ENCODE measurements at places on chromosomes 3 and 15. TPM values are rescaled to one million over a fixed set of nuclear protein-coding genes. Genes with fewer than 3 reads are reported as not detected.
A peak's percentile ranks its signal among the peaks of the same experiment; 100 is the strongest.

The DNASE1L3 gene
- polyA plus RNA-seq = not detected

The APBA2 gene
- 14.0 TPM for polyA plus RNA-seq

The NCEH1 gene
- polyA plus RNA-seq = 12.2 TPM

The IMPG2 gene
- polyA plus RNA-seq = 0.10 TPM

The ABI3BP gene
- polyA plus RNA-seq = 8.4 TPM

The HAPLN3 gene
- 8.3 TPM for polyA plus RNA-seq

- H3K27me3 ChIP-seq = no peaks in the 10 kb centered on the region
- H3K4me1 ChIP-seq = no peaks in the 10 kb centered on the region
- no peak overlapping the region for H3K27ac ChIP-seq
- H3K36me3 ChIP-seq = no peaks in the 10 kb centered on the region
- no peak for DNase-seq
Observed at GRCh38 chr15:34314491-34315490, 22.8 kb downstream of the SLC12A6 start.

GRCh38 chr3:127448671-127449070 is 141.9 kb downstream of the TPRA1 start:
- no peaks in the 10 kb centered on the region for H3K4me1 ChIP-seq
- no peak for DNase-seq
- H3K27me3 ChIP-seq = no peaks in the 10 kb centered on the region
- no peak overlapping the region for H3K27ac ChIP-seq
- H3K4me3 ChIP-seq = no peak overlapping the region

DNA sequence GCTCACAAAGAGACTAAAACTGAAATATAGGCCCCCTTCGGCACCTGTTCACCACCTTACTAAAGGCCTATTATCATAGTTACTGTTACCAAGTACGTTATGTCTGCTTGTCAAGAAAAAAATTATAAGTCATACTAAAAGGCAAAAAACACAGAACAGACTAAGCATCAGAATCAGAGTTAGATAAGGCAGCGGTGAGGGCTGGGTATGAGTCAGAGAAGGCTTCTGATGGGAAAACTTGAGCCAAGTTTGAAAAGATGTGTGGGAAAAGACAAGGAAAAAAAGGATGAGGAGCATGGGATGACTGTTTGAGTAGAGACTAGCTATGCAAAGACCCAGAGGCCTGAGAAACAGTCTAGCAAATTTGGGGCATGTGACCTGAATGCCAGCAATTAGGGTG is 387.2 kb upstream of the SGO1 start:
- no peaks in the 10 kb centered on the region for H3K27me3 ChIP-seq
- no peak overlapping the region for H3K4me3 ChIP-seq
- peak overlapping the region; percentile 34 for H3K27ac ChIP-seq
- H3K36me3 ChIP-seq = no peaks in the 10 kb centered on the region
- no peak for DNase-seq

GRCh38 chr15:99677540-99678134 is 55.6 kb downstream of the LYSMD4 start:
- no peak overlapping the region for H3K27ac ChIP-seq
- H3K36me3 ChIP-seq = peaks cover 43% of the 10 kb centered on the region
- H3K27me3 ChIP-seq = no peaks in the 10 kb centered on the region
- no peak for DNase-seq
- no peak overlapping the region for H3K4me3 ChIP-seq
- no peaks in the 10 kb centered on the region for H3K4me1 ChIP-seq

- H3K27ac ChIP-seq = no peak overlapping the region
- H3K36me3 ChIP-seq = peaks cover 17% of the 10 kb centered on the region
- H3K4me1 ChIP-seq = no peaks in the 10 kb centered on the region
- DNase-seq = no peak
- no peaks in the 10 kb centered on the region for H3K27me3 ChIP-seq
Observed at GRCh38 chr15:90641581-90642463, 75.3 kb upstream of the BLM start.

DNA sequence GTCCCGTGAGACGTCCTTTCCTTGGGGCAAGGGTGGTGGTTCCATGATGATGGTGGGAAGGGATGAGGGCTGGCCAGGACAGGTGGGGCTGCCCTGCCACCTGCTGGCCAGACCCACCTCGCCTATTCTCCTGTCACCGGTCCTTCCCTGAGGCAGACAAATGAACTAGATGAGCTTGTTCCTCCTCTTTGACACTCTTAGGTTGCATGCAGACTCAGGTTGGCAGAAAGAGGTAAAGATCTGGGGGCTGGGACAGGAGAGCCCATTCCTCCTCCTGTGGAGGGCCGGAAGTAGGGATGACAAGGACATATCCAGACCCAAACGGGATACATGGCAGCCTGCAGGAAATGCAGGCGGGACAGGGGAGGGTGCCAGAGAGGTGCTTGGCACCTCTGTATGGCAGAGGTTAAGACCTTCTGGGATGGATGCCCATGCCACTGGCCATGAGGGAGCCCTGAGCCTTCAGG is 38.6 kb downstream of the ACSBG1 start:
- no peak overlapping the region for H3K27ac ChIP-seq
- no peaks in the 10 kb centered on the region for H3K4me1 ChIP-seq
- H3K36me3 ChIP-seq = no peaks in the 10 kb centered on the region
- no peaks in the 10 kb centered on the region for H3K27me3 ChIP-seq
- H3K4me3 ChIP-seq = no peak overlapping the region

DNA sequence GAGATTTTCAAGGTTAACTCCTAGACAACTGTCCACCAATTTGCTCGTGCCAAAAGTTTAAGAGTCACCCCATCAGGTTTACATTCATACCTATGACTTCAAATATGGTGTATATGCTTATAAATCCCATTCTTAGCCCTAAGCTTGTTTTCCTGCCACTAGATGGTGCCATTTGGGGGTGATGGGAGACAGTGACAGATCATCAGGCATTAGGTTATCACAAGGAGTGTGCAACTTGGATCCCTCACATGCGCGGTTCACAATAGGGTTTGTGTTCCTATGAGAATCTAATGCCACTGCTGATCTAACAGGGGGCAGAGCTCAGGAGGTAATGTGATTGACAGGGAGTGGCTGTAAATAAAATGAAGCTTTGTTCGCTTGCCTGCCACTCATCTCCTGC is 182.7 kb downstream of the CNTN6 start:
- DNase-seq = no peak
- H3K27me3 ChIP-seq = no peaks in the 10 kb centered on the region
- no peaks in the 10 kb centered on the region for H3K36me3 ChIP-seq
- H3K27ac ChIP-seq = no peak overlapping the region

GRCh38 chr3:46863261-46863782 is at the start of gene MYL3:
MYL3 (minus strand) TSS chr3:46863444; CDS start chr3:46863390, 54 bp downstream.
- DNase-seq = no peak
- peaks cover 36% of the 10 kb centered on the region for H3K4me1 ChIP-seq
- H3K4me3 ChIP-seq = no peak within 1 kb of the TSS
- H3K36me3 ChIP-seq = no peaks in the 10 kb centered on the region
- H3K27ac ChIP-seq = no peak within 1 kb of the TSS

DNA sequence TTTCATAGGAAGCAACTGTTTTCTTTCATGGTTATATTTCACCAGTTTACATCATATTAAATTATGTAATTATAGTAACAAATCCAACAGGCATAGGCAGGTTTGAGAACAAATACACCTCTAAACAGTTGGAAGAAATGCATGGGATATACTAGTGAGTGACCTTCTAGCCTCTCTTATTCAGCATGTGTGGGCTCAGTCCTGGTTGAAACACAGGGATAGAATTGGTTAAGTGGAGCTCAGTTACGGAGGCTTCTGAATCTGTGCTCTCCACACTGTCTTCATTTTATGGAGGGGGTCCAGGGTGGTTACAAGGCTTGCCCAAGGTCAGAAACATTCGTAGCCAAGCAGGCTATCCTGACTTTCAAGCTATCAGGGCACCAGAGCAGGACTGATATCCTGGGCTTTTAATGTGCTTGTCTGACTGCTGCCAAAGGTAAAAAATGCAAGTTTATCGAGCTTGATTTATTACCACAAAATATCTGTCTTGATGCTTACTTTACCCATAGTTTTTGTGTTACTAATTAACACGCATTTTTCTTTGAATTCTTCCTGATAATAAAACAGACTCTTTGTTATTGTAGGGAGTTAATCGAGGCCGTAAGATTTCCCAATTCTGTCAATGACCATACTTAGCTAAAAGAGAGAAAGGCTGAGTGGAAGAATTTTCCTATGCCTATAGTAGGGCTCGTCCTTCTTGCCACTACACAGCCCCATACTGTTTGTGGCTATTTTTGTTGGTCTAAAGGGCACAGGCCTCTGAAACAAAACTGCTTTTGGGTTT is 89.6 kb downstream of the FILIP1L start:
- H3K27ac ChIP-seq = no peak overlapping the region
- H3K36me3 ChIP-seq = no peaks in the 10 kb centered on the region

DNA sequence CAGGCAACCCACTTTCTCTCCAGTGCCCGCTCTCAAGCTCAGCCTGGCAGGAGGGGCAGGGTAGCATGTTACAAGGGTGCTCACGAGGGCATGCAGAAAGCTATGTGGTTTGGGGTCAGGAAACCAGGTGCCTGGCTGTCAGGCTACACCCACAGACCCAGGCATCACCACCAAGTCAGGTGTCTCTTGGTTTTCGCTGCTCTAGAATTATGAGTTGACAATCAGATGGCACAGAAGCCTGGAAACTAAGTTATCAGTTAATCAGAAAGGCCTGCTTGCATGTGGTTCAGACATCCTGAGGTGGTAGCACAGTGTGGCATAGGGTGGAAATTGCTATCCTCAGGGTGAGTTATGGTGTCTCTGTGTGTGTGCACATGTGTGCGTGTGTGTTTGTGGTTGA is 16.2 kb upstream of the CCR9 start:
- no peak overlapping the region for H3K27ac ChIP-seq
- no peak for DNase-seq
- peaks cover 6% of the 10 kb centered on the region for H3K4me1 ChIP-seq
- H3K36me3 ChIP-seq = no peaks in the 10 kb centered on the region

DNA sequence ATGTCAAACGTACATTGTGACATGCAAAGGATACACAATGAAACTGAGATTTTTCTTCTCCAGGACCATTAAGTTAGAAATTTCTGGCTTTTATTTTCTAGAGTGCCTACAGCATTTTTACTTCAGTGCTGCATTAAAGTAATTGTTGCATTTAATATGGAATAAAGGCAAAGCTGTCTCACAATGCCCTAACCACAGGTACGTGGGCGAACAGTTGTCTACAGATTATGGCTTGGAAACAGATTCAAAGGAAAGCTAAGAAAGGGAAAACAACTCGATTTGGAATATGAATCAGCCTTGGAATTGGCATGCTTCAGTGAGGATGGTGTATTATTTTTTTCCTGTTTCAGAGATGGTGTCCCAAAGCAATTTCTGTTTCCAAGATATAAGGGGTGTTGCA is 79.1 kb upstream of the TUSC7 start:
- no peak for DNase-seq
- H3K27me3 ChIP-seq = no peaks in the 10 kb centered on the region
- H3K36me3 ChIP-seq = no peaks in the 10 kb centered on the region
- H3K4me1 ChIP-seq = no peaks in the 10 kb centered on the region
- no peak overlapping the region for H3K4me3 ChIP-seq
- no peak overlapping the region for H3K27ac ChIP-seq

GRCh38 chr3:56591262-56591661 is 34.3 kb downstream of the CCDC66 start:
- H3K4me3 ChIP-seq = no peak overlapping the region
- DNase-seq = no peak
- H3K36me3 ChIP-seq = peaks cover 26% of the 10 kb centered on the region

DNA sequence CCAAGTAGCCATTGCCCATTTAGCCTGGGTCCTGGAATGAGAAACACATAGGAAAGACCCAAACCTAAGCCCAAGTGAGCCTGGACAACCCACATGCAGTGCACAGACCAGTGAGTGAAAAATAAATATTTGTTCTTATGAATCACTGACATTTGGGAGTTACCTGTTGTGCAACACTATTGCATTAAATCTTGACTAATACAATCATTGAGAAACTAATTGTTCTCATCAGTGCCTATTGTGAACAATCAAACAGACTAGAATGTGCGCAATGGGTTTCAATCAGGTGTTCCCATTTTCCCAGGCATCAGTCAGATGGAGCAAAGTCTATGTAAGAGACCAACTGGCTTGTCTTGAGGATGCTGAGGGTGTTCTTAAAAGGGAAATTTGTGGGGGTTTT is 54.7 kb upstream of the CNOT10 start:
- no peak overlapping the region for H3K27ac ChIP-seq
- DNase-seq = no peak
- H3K4me3 ChIP-seq = no peak overlapping the region
- H3K4me1 ChIP-seq = no peaks in the 10 kb centered on the region
- H3K27me3 ChIP-seq = no peaks in the 10 kb centered on the region

DNA sequence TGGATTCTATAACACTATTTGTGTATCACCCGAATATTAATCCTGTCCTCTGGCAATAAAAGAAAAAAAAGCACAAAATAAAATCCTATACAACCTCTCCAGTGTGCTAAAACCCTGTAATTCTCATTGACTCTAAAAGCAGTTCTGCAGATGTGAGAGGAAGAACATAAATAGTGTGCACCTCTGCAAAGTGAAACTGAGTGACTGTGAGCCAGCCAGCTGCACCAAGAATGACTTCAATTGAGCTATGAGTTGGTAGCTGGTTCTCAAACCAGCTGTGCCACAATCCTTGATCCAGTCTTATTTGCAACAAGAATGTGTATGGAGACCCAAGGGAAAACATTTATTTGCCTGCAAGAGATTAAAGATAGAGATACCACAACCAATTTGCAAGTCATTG is 31.2 kb upstream of the COL8A1 start:
- no peaks in the 10 kb centered on the region for H3K36me3 ChIP-seq
- no peak for DNase-seq

GRCh38 chr15:52255008-52255407 is 40.6 kb downstream of the MYO5C start:
- H3K4me1 ChIP-seq = no peaks in the 10 kb centered on the region
- H3K36me3 ChIP-seq = no peaks in the 10 kb centered on the region
- no peak for DNase-seq
- H3K27me3 ChIP-seq = no peaks in the 10 kb centered on the region
- H3K4me3 ChIP-seq = no peak overlapping the region
- H3K27ac ChIP-seq = peak overlapping the region; percentile 27

DNA sequence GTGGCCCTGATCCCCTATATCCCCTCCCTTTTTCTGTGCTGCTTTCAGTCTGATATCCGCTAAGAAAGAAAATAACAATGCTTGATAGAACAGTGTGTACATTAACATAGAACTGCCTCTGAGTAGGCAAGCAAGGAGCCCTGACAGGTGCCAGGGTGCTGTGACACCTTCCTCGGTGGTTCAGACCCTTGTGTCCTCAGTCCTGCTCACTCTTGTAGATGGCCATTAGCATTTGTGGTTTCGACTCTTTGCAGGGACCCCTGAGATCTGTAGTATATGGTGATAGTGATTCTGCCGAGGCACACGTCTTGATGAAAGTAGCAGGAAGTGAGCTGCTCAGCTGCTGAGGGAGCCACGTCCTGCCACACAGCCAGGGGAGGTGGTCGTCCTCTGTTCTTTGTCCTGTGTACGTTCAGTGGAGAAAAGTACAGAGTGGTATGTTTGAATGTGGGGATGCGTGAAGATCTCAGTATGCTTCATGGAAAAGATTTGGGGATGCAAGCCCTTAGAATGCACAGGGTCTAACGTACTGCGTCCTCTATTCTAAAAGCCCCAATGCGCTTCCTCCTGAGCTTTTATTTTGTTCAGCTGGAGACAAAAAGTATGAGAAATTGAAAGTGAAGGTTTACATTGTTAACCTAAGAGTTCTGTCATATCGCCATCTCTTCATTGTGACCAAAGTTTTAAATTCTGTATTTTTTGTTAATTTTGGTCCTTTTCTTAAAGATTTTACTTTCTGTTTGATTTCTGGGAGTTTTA is 35.4 kb downstream of the PXYLP1 start:
- no peak overlapping the region for H3K4me3 ChIP-seq
- H3K27me3 ChIP-seq = no peaks in the 10 kb centered on the region
- H3K4me1 ChIP-seq = peaks cover 7% of the 10 kb centered on the region
- DNase-seq = no peak
- H3K36me3 ChIP-seq = no peaks in the 10 kb centered on the region
- no peak overlapping the region for H3K27ac ChIP-seq

- no peak overlapping the region for H3K4me3 ChIP-seq
- no peak overlapping the region for H3K27ac ChIP-seq
- no peaks in the 10 kb centered on the region for H3K36me3 ChIP-seq
- no peak for DNase-seq
- no peaks in the 10 kb centered on the region for H3K4me1 ChIP-seq
Observed at GRCh38 chr3:24582431-24583403, 88.1 kb upstream of the THRB start.

Measured in SK-N-SH (cell line).